Mucosa of gallbladder (tissue), 1 donor: ENCODE measurements at places on chromosomes 3 and 15. TPM values are rescaled to one million over a fixed set of nuclear protein-coding genes. Genes with fewer than 3 reads are reported as not detected.

GRCh38 chr15:94230431-94230882 is 904 bp upstream of the MCTP2 start:
- DNase-seq = no peak

Gene STRIT1
- total RNA-seq = 0.72 TPM

Gene TUSC2
- total RNA-seq = 42.5 TPM

Gene SCN11A
- total RNA-seq = 0.09 TPM

- no peak for DNase-seq
Measured at GRCh38 chr15:101123222-101123910, 128.5 kb downstream of the CHSY1 start.

Gene FHIT
- 38.6 TPM for total RNA-seq

DNA sequence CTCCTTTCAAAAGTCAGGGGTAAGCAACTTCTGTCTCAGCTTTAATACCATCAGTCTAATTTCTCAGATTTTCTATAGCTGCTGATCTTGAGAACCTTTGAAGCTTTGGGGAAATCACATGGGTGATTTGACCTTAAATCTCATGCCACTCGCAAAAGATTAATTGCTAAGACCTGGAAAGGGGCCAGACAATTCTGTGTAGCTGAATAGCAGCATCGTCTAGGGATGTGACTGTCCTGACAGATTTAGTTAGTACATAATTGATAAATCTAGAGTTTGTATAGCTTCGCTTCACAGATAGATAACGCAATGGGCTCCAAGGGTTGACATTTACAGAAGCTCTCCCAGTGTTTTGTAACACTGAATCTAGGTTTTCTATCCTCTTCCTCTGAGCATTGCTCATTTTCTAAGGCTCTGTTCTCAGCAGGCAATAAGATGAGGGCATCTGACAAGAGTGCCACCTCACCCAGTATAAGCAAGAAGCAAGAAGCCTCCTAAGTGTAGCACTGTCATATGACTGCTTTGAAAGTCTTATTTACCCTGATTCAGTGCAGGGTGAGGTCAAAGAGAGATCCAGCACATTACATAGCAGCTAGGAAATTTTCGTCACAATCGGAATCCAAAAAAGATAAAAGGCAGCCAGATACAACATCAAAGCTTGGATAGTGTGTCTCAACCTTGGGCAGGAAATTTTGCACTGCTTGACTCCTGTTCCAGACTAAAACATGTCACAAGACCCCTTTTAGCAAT is 47.7 kb upstream of the DUT start:
- no peak for DNase-seq

DNA sequence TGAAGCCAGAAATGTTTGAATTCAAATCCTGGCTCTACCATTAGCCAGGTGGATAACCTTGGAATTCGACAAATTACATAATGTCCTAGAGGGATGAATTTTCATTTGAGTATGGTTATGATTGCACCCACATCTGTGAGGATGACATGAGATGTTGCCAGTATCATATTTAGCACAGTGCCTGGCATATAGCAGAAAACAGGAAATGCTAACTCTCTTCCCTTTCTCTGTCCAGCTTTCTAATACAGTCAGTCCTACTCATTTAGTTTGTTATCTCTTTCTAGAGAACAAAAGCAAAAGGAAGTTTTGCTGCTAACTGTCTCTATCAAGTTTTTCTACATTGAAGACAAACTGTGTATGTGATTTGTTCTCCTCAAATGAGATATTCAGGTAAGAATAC is 231.7 kb downstream of the CPNE4 start:
- no peak for DNase-seq

Gene DISP2
- 3.5 TPM for total RNA-seq

- DNase-seq = peak; percentile 12
Measured at GRCh38 chr15:100596792-100597191, 5.2 kb downstream of the LINS1 start.

Gene GOLGA6D
- total RNA-seq = 0.12 TPM
